ENCODE measurements at places on chromosomes 4 and X. TPM values are rescaled to one million over a fixed set of nuclear protein-coding genes. Genes with fewer than 3 reads are reported as not detected.

The ZFYVE28 gene
- 1.3 TPM for total RNA-seq

The RASL11B gene
- total RNA-seq: 1.3 TPM

The TKTL2 gene
- under 0.01 TPM for total RNA-seq

The NAA11 gene
- total RNA-seq: not detected

The TRIML2 gene
- not detected for total RNA-seq

The AADAT gene
- total RNA-seq: 0.64 TPM

The ITGB1BP2 gene
- 2.4 TPM for total RNA-seq

The NRK gene
- not detected for total RNA-seq

The SLIT2 gene
- 0.79 TPM for total RNA-seq
